ENCODE measurements at places on chromosomes 2 and 18.

DNA sequence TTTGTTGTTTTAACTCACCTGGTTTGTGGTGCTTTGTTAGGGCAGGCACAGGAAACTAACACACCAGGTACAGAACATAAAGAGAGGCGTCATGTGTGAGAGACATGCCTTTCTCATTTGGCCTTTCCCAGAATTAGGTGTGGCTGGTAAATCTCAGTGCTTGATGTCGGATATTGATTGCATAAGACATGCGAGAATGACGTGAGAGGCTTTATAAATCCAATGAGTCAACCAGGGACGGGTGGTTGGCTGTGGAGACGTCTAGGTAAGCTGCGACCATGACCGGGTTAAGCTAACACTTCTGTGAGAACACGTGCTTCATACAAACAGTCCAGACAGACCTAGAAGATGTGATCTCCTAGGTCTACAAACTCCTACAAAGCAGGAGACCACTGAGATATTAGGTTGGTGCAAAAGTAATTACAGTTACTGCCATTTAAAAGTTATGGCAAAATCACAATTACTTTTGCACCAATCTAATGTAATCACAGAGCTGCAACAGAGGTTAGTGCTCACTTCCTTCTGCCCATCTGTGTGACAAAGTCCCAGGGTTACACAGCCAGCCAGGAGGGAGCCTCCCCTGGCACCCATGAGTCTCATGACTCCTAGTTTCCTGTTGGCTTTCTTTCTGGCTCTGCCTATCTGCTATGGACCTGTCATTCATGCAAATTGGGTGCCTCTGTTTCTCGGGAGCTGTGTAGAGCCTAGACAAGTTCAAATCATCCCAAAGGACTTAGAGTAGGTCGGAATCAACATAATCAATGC lies 98.9 kb upstream of the ATP8B1 start:
- peak; percentile 98 for DNase-seq

DNA sequence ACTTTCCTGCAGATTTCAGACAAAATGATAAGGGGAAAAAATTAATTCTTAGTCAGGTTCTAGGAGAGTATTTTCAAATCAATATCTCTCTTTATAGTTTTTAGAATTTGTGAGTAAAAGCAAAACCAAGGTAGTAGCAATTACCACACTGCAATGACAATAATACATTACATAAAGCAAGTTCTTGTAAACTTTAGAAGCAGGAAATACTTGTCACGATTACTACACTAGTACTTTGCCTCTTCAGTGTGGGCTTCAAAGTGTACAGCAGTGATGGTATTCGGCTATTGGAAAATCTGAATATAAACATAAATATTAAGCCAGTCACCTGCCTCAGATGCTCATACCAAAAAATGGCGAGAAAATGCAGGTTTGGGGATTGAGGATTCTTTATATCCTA lies 81.0 kb downstream of the ALPK2 start:
- no peak for DNase-seq

- DNase-seq: no peak
Measured at GRCh38 chr2:26558271-26559043, 80.5 kb upstream of the OTOF start.

DNA sequence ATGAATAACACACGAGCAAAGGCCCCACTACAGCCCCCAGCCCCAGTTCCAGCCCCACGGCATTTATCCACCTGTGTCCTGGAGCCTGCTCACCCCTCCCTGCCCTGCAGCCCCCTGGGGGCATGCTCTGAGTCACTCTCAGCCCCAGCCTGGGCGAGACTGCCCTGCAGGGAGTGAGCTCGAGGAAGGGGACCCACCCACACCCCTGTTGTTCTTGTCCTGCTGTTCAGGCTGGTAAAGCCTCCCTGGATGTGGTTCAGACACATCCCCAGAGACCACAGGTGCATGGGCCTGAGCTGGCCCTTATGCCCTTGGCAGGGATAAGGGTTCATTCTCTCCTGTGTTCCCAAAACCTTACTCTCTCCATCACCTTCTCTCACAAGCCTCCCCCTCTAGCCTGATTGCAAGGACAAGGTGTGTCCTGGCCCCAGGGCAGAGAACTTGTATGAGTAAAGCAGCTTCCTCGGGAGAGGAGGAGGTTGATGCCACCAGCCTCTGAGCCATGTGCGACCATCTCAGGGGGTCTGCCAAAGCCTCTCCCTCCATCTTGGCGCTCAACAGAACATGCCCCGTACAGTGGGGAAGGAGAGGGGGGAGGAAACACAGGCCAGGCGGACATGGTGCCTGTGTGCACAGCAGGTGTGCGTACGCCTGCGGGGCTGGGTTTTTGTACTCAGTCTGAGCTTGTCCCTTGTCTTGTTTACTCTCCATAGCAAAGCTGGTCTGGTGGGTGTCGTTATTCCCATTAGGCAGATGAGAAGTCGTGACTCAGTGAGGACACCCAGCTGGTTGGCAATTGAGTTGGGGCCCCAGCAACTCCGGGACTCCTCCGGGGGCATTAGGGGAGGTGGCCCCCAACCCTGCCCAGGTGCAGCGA lies 64.4 kb downstream of the CIB4 start:
- no peak for DNase-seq

DNA sequence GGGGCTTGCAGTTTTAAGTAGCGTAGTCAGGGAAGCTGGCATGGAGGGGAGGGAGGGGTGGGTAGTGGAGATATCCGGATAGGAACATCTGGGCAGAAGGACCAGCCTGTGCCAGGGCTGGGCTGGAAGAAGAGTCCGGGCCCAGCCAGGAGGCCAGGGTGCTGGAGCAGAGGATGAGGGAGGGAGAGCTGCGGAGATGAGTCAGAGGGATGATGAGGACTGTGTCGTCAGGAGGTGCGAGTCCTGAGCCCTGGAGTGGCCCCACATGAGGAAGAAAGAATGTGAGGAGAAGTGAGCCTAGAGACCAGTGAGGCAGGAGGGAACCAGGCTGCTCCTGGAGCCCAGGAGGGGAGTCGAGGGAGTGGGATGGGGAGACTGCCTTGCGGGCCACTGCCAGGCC lies 82.4 kb downstream of the CTIF start:
- peak; percentile 45 for DNase-seq

GRCh38 chr2:119408221-119408619 lies 23.4 kb upstream of the TMEM37 start:
- DNase-seq: no peak

- DNase-seq: no peak
Measured at GRCh38 chr2:217834057-217834620, 168.7 kb downstream of the TNS1 start.

DNA sequence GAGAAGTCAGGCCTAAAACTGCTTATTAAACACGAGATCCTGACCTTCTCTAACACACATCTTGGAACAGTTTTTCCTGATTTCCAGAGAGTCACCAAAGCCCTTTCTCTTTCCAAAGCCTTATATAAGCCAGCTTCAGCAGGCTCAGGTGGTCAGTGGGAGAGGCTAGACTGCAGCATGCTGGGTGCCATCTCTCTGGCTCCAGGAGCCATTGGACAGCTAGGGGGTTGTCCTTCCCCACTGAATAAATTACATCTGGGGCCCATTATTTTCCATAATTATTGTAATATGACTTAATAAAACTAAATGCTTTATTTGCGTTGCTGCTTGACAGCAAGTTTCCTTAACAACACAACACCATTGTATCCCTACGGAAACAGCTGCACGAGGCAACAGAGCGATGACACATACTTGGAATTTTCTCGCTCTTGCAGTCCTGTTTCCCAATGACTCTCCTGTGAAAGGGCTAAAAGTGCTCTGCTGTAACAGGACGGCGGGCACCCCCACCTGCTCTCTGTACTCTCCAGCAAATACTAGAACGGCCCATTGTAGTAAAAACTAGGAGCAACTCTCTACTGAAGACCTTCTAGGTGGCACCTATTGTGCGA lies 160.6 kb downstream of the RNF144A start:
- DNase-seq: no peak

GRCh38 chr2:201150454-201151020 lies 32.4 kb upstream of the CASP10 start:
- DNase-seq: no peak

GRCh38 chr2:237000481-237000880 lies 85.2 kb upstream of the COPS8 start:
- no peak for DNase-seq

GRCh38 chr2:137865954-137866540 lies 98.2 kb upstream of the HNMT start:
- peak; percentile 5 for DNase-seq

GRCh38 chr18:6682437-6683111 lies 46.9 kb upstream of the ARHGAP28 start:
- DNase-seq: no peak

DNA sequence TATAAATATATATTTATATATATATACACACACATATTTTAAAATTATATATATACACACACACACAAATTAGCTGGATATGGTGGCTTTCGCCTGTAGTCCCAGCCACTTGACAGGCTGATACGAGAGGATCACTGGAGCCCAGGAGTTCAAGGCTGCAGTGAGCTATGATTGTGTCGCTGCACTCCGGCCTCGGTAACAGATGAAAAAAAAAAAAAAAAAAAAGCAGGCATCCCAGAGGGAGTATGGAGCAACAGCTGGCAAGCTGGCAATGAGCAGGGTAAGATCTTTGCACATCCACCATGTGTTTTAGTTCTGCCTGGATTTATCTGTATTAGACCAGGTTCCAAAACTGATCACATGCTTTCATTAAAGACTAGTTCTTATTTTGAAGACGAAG lies 170.1 kb downstream of the MAP2 start:
- no peak for DNase-seq

GRCh38 chr18:70494524-70494923 lies 205.7 kb downstream of the SOCS6 start:
- no peak for DNase-seq

DNA sequence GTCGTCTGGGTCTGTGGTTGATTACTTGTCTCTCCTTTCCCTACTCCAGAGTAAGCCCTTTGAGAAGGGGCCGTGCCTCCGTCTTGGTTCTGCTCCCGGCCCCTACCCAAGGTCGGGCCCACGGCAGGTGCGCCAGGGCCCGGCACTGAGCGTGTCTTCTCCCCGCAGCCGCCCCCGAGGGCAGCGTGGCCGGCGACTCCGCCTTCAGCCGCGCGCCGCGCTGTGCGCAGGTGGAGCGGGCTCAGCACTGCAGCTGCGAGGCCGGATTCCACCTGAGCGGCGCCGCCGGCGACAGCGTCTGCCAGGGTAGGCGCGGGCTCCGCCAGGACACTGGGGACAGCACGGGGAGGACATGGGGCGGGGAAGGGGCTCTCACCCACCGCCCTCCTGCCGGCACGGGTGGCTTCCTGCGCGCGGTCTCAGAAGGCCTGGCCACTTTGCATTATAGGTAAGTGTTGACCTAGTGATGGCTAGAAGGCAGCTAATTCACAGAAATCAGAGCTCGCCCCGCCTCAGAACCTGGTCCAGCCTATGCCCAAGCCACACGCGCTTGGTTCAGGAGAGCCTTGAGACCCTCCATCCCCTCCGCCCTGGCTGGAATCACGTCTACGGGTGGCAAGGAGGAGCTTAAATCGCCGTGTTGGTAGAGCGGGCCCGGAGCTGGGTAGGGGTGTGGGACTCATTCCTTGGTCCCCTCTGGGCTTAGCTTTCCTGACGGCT lies 43.5 kb downstream of the FBLN7 start:
- no peak for DNase-seq

GRCh38 chr2:54936766-54937165 lies 113.5 kb downstream of the RTN4 start:
- DNase-seq: no peak

DNA sequence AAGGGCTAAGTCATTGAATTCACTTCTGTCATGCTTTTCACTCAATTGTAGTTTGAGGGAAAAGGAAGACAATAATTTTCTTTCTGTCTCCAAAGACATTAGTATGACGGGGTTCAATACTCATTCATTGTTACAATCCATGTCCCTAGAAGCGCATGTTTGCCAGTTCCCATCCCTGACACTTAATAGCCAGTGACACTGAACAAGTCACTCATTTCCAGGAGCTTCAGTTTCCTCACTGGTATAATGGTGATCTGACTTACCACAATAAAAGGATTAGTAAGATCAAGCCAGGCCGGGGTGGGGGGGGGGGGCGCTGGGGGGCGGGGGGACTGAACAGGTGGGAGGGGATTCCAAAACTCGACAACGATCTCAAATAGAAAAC lies 144.8 kb upstream of the MAP3K20 start:
- no peak for DNase-seq

DNA sequence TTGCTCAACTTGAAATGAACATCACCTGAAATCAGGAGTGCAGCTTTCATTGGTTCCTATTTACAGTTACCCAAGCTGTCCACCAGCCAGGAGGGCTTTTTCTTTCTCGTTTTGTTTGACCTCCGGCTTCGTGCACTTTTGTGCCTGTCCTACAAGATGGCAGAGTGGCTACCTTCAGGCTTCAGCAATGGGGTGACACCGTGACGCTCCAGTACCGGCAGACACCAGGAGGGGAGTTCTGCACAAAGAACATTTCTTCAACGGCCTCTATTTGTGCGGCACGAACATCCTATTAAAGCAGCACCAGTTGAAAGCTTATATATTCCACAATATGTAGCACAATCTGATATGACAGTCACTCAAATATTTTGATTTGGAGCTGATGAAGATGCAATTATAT lies 18.3 kb downstream of the RNASEH1 start:
- DNase-seq: no peak

- no peak for DNase-seq
Measured at GRCh38 chr2:36352701-36353100, 2.9 kb upstream of the CRIM1 start.

DNA sequence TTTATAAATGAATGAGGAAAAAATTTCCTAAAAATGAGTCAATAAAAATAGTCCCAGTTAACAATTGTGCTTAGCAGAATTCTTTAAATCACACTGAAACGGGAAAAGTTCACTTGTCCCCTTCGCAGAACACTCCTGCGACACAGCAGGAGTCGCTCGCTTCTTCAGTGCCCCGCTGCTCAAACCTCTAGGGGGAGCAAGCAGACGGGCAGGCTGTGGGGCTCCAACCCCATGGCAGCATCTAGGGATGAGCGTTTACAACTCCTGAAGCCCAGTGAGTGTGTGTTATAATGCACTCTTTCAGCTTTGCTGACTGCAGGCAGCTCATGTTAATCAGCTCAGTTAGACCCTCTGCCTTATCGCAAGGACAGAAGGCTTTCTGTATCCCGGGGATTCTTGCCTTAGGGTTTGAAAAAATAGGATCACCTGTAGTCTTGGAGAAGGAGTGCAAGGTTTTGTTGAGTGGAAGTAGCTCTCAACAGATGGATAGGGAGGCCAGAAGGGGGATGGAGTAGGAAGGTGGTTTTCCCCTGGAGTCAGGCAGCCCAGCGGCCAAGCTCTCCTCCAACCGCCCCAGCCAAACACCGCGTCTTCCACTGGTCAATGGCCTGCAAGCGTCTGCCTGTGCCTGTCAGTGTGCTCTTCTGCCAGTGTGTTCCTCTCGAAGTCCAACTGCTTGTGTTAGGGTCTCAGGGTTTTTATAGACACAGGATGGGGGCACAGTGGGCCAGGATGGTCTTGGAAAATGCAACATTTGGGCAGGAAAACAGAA lies 1977.7 kb upstream of the LRRTM1 start:
- DNase-seq: no peak

- DNase-seq: no peak
Measured at GRCh38 chr2:105578166-105578565, 166.5 kb upstream of the NCK2 start.
